ENCODE measurements at places on chromosomes 16 and 17. TPM values are rescaled to one million over a fixed set of nuclear protein-coding genes. Genes with fewer than 3 reads are reported as not detected.

Gene NTN3
- 4.8 TPM for total RNA-seq

Gene DPEP1
- total RNA-seq = 48.3 TPM

Gene ZNF597
- total RNA-seq = 4.0 TPM

Gene GOSR2
- 42.3 TPM for total RNA-seq

Gene TOP2A
- 37.4 TPM for total RNA-seq

Gene KRT13
- total RNA-seq = 5.3 TPM

Gene DCTN5
- 31.7 TPM for total RNA-seq

Gene ELMO3
- 18.7 TPM for total RNA-seq

Gene KCNJ18
- not detected for total RNA-seq
